Spinal cord (tissue), 10 donors: ENCODE measurements at places on chromosomes 12 and 14. TPM values are rescaled to one million over a fixed set of nuclear protein-coding genes. Genes with fewer than 3 reads are reported as not detected.

DNA sequence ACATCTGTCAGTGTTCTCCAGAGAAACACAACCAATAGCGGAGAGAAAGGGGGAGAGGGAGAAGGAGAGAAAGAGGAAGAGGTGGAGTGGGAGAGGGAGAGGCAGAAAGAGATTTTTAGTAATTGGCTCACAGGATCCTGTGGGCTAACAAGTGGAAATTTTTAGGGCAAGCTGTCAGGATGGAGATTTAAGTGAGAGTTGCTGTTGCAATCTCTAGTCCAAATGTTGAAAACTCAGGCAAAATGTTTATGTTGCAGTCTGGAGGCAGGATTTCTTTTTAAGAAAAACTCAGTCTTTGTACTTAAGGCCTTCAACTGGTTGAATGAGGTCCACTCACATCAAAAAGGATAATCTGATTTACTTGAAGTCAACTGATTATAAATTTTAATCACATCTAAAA lies 12.5 kb upstream of the GLIPR1L2 start:
- no peak for DNase-seq

DNA sequence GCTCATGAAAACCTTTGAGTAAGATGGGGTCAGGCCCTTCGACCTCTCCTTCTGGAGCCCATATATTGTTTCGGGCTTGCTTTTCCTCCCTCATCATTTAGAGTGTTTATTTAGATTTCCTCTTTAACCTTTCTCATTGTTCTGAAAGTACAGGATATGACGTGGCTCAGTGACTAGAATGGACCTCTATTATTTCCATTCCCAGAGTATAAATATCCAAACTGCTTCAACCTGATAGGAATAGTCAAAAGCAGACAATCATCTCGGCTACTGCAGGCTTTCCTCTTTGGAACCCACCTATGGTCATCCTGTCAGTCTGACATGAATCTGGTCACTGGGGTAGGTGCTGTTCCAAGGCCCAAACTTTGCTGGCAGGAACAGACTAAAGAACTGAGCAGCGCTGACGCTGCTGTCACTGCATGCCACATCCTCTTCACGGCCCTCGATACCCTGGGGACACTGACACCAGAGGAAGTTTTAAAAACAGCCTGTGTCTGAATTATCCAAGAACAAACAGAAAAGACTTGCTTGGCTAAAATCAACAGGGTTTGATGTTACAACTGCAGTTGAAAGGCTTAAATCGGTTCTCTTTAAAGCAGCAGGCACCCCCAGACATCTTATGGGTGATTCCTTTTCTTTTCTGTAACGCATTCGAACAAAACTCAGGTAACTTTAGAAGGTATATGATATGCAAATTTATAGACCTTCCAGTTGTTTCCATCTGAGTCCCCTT lies 5.0 kb upstream of the DDX47 start:
- DNase-seq, result no peak

DNA sequence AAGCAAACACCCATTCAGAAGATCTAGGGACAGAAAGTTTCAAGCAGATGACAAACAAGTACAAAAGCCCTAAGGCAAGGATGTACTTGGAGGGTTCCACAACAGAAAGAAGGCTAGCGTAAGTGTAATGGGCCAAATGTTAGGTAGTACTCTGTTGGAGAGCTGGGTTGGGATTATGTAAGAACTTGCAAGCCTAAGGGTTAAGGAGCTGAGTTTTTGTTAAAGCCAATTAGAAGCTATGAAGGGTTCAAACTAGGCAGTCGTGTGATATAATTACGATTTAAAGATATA lies 41.4 kb downstream of the HECTD1 start:
- DNase-seq, result no peak

DNA sequence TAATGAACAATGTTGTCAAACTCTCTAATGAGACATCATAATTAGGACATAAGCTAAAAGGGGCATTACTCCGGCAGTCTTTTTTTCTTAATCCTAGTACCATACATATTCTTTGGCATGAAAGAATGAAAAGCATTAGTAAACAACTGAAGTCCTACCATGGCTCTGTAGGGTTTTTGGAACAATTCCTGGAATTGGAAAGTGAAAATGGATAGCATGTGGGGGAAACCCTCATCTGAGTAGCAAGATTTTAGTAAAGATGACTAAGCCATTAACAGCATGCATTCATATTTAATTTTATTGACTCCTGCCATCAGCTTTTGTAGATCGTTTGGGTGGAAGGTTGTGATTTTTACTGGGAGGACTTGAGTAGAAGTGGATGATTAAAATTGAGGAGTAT lies 216.2 kb upstream of the PDZRN4 start:
- no peak for DNase-seq

DNA sequence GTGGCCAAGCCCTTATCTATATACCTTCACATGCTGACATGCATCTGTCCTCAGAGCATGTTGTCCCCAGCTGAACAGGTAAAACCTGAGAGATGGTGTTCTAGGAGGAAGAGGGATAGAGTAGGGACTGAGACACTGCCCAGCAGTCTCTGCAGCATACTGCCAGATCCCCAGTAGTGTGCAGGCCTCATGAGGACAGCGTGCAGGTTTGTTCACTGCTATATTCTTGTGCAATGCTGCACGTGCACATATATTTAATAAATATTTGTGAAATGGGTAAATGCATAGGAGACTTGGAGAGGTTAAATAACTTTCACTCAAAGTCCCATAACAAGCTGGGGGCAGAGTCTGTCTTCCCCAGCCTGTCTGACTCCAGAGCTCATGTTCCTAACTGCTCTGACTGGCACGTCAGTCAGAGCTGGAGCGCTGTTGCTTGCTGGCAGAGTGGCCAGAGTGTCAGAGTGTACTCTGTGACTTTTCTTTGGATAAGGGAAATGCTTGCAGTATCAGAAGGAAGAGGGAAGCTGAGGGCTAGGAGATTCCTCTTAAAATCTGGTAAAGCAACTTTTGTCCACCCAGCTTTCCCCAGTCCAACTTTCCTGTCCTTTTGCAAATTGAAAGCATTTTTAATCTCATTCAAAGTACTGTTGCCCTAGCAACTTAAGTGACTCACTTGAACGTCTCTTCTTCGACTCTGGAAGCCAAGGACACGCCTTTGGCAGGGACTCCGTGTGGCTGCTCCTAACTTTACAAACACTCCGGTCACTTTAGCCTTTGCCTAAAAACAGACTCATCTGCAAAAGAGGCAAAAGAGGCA lies 14.9 kb upstream of the POLR3B start:
- DNase-seq, result no peak

DNA sequence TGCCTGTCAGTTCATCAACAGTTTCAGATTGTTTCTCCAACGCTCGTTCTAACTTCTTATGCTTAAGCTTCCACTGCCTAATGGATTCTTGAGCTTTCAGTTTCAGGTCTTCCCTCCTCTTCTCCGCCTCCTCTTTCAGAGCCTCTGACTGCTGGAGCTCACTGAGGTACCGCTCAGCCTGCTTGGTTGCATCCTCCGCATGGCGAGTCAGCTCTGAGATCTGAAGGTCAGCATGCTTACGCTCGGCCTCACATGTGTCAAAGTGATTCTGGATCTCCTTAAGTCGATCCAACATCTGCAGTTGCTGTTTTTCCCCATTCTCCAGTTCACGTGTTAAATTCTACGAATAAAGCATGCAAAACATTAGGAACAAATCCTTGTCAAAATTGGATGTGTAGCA lies 148.8 kb downstream of the CEP128 start:
- no peak for DNase-seq

DNA sequence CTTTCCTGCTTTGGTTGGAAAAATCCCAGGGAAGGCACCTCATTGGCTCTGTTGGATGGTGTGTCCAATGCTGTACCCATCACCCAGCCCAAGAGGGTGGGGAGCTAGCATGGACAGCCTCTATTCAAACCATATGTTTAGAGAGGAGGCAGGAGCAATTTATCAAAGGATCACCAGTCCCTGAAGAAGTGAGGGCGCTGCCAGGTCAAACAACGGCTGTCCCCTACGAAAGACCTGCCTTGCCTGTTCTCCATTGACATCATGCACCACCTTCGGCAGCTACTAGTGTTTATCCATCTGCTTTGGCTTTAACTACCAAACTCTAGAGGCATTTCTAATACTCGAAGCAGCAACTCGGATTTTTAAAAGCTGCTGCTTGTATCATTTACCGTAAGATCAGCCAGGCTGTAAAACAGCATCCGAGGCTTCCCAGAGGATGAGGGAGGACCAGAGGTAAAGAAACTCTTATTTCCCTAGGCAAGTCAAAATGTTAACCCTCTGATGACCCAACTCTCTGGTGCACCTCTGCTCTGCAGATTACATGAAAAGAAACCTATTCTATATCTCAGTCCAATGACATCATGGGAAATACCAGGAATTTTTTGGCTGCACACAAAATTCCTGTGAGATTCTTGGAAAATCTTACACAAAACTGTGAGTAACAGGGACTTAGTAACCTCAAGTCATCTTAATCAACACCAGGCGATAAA lies 720.9 kb upstream of the TBX3 start:
- DNase-seq, result no peak

- no peak for DNase-seq
Measured at GRCh38 chr14:90853116-90853515, 36.9 kb upstream of the TTC7B start.

DNA sequence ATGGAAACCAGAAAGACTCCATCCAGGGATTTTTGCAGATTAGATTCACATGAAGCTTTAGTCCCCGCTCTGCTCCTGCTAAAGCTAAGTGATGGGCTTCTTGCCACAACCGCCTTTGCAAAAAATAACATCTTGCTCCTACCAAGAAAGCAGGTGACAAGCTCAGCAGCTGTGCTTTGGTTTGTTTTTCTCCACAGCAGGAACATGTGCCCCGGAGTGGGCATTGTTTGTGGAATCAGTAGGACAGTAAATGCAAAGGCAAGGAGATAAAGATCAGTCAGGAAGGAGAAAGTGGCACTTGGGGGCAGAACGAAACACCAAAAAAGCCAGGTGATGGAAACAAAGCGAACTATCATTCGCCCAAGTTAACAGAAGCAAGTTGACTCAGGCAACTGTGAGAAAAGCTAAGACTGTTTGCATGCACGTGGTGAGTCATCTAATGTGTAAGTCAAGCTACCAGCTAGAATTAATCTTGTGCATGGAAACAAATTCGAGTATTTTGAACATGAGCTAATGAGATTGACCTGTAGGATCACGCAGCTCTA lies 165.5 kb upstream of the PLXNC1 start:
- peak; percentile 24 for DNase-seq

DNA sequence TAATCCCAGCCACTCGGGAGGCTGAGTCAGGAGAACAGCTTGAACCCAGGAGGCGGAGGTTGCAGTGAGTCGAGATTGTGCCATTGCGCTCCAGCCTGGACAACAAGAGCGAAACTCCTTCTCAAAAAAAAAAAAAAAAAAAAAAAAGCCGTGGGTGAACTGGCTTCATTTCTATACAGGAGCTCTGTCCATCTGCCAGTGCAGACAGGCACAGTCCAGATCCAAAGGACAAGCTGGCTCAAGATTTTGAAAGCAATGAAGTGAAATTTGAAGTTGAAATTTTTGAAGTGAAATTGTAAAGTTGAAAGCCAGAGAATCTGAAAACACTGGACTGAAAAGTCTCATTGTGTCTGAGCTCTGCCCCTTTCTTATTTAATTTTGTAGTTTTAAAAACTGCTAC lies 134.7 kb downstream of the CALM1 start:
- no peak for DNase-seq

DNA sequence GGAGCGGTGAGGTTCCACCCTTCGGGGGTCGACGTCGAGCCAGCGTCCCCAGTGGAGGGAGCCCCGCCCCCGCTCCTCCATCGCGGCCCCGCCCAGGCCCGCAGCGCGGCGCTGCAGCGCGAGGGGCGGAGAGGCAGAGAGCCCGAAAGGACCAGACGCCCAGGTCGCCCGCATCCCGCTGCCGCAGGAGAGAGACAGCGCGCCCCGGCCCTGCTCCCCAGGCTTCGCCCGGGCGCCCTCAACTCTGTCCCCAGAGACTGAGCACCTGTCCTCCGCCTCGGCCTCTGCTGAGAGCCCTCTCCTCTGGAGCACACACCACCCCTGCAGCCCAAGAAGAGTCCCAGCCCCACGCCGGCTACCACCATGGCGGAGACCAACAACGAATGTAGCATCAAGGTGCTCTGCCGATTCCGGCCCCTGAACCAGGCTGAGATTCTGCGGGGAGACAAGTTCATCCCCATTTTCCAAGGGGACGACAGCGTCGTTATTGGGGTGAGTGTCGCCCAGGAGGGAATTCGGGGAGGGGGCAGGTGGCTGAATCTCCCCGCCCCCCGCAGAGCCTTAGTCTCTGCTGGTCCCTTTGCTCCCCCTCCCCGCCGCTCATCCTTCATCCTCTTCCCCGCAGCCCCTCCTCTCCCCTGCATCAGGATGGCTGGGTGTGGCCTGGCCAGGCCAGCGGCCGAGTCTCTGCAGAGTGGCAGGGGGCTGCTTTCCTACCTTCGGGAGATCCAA lies at the start of gene KIF5A:
Gene KIF5A, plus strand, starts transcription at position 136 of the 732 bp plus-strand sequence. Its CDS starts 228 bp downstream, at position 364.
- no peak for DNase-seq

DNA sequence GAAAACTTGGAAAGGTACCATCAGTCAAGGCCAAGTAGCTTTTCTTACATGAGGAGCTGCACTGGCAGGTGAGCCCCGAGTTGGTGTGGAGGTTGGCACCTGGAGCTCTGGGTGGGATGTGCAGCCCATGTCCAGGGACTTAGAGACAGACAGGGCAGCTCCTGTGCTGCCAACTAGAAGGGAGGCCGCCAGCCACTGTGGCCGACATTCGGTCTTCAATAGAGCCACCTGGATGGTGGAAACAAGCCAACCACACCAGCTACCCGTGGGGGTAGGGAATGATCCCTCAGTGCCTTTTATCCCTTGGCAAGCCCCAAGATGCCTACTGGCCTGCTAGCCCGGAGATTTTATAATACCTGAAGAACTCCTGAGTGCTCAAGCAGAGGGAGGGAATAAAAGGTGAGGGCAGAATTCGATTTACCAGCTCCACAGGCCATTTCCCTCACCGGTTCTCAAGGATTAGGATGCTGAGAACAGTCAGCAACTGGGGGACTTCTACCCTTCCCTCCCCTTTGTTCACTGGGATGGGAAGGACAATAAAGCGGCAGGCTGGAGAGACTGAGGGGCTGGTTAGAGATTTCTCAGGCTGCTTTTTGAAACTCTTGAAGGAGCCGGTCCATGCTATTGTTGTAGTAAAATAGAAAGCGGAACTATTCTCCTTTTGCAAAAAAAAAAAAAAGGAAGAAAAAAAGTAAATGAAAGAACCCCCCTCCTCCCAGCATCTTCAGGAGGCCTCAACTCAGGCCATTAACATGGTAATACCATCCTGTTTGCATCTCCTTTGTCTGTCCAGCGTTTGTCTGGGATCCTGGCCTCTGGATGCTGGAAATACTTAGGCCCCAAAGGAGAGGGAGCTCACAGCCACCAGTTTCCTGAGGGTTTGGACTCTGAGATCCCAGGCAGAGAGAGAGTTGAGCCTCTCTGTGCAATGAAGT lies 321.6 kb downstream of the ZFP36L1 start:
- no peak for DNase-seq

DNA sequence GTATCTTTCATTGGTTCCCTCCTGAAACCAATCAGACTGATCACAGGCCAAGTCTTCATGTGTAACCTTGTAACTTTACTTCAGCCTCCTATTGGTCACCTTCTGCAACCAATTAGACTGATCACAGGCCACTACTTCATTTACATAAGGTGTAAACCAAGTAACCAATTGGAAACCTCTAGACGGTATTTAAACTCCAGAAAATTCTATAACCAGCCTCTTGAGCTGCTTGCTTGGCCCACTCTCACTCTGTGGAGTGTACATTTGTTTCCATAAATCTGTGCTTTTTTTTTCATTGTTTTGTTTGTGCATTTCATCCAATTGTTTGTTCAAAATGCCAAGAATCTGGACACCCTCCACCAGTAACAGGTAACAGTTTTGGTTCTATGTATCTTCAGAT lies 47.5 kb downstream of the EIF2S3B start:
- DNase-seq, result no peak

Gene DIO3
- 0.40 TPM for total RNA-seq

Gene B3GNT4
- total RNA-seq, result 6.0 TPM

Gene OR6C2
- total RNA-seq, result not detected

Gene ITGB7
- 0.79 TPM for total RNA-seq

Gene SLC10A1
- total RNA-seq, result not detected

Gene TAMALIN
- 6.6 TPM for total RNA-seq
